ENCODE measurements at places on chromosomes 1 and 21. TPM values are rescaled to one million over a fixed set of nuclear protein-coding genes. Genes with fewer than 3 reads are reported as not detected.

Gene LINGO4
- total RNA-seq: 24.5 TPM

Gene NDUFS2
- total RNA-seq: 260 TPM

DNA sequence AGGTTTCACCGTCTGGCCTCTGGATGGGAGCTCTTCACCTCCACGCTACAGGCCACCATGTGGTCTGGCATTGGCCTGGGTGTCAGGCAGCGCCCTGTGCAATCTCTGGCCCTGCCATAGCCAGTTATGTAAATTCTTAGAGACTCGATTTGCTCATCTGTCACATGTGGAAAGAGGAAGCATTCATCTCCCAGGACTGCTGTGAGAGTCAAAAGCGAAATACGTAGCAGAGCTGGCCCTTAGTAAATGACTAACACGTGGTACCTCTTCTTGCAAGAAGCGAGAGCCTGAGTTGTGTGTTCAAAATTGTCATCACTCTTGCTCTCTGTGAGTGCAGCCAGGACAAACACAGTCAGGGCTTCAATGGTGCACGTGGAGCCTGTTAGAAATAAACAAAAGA lies 159.0 kb upstream of the BACE2 start:
- no peak for DNase-seq

GRCh38 chr1:161498646-161499045 lies 6.6 kb upstream of the FCGR2A start:
- DNase-seq: no peak

GRCh38 chr1:215273838-215274516 lies 191.4 kb downstream of the KCNK2 start:
- DNase-seq: no peak

Data from gastrocnemius medialis (tissue), 4 donors.